Stimulated activated CD4-positive, alpha-beta T cell treated with anti-CD3 and anti-CD28 coated beads, Interleukin-12 subunit alpha, Interleukin-12 subunit beta, amount 100 ng/mL, for 24 hours (primary cell): ENCODE measurements at places on chromosomes 7 and 10.

- no peak for DNase-seq
Measured at GRCh38 chr10:30834153-30834552, 197.5 kb downstream of the ZNF438 start.

GRCh38 chr7:7208520-7208919 is 26.2 kb downstream of the C1GALT1 start:
- DNase-seq = no peak

DNA sequence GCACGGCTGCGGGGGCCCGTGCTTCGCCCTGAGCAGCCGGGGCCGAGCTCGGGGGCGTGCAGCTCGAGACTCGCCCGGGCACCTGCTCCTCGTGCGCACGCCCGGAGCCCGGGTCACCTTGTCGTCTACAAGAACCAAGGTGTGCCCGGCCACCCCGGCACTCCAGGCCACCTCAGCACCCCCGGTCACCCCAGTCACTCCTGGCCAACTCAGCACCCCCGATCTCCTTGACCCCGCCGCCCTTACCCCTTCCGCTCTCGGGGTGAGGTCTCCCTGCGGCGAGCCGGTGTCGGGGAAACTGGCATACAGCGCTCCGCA is 268 bp upstream of the IGFBP3 start:
- DNase-seq = no peak

GRCh38 chr10:79250259-79250658 is 97.0 kb upstream of the PPIF start:
- no peak for DNase-seq

DNA sequence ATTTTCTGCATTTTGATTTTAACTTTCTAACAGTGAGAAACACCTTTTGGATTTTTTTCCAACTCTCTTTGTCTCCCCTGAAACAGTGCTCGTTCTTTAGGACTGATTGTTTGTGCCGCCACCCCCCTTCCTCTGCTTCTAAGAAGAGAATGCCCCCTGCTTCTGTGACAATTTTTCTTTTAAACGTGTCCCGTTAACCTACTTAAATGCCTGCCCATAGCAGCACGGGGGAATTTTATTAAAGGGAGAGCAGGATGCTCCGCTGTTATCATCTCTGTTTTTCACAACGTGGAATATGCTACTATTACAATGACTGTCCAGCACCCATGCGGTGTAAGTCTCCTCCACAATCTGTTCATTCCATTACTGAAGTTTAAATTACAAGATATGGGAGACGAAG is 67.8 kb downstream of the SVIL start:
- DNase-seq = no peak

- no peak for DNase-seq
Measured at GRCh38 chr10:97726636-97727178, 10.2 kb upstream of the ZFYVE27 start.

GRCh38 chr7:30028749-30029635 is 780 bp downstream of the PLEKHA8 start:
- DNase-seq = no peak

- no peak for DNase-seq
Measured at GRCh38 chr10:112775381-112775780, 174.7 kb upstream of the TCF7L2 start.

- no peak for DNase-seq
Measured at GRCh38 chr10:31701546-31701945, 227.1 kb downstream of the ARHGAP12 start.

GRCh38 chr7:10412422-10413019 is 561.2 kb upstream of the PHF14 start:
- no peak for DNase-seq

DNA sequence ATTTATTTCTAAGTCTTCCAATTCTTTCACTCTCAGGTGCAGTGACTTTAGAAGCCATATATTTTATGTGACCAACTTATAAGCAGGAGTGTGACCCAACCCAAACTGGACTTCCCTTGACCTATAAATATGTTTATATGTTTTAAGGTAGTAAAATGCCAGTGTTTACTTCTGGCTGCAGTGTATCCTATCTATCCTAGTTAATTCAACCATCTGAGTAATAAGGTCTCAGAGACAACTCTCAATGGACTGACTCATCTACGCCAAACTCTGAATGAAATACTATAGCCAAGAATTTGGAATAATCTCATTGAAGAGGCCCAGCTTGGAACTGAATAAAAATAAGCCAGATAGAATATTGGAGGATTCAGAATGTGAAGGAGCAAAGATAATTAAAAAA is 544.5 kb upstream of the SORCS1 start:
- DNase-seq = no peak

GRCh38 chr7:21722371-21722770 is 179.5 kb downstream of the DNAH11 start:
- DNase-seq = no peak

DNA sequence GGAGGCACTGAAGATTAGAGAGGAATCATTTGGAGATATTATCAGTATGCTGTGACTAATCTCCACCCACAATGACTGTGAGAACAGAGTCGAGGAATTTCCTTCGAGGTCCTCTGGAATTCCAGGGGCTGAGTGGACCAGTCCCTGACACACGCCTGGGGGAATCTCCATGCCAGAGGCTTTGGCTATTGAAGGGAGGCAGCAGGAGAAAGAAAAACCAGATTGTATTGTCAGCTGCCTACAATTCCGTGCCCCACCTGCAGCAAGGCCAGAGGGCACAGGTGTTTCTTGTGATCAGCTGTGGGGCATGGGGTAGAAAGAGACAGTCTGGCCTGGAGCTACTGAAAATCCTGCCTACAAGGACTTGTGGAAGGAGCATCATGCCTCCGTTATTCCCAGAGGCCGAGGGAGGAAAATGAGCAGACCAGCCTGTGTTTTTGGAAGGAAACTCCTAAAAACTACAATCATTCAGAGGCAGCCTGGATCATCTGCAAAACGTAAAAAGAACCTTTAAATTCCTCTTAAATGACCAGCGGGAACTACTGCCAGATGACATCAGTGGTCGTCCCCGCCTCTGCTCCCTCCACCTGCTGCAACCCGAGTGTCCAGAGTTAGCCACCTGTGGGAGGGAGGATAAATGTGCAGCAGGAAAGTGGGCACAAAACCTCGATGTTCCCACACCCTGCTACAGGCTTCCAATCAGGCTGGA is 25.4 kb upstream of the ANK3 start:
- no peak for DNase-seq

DNA sequence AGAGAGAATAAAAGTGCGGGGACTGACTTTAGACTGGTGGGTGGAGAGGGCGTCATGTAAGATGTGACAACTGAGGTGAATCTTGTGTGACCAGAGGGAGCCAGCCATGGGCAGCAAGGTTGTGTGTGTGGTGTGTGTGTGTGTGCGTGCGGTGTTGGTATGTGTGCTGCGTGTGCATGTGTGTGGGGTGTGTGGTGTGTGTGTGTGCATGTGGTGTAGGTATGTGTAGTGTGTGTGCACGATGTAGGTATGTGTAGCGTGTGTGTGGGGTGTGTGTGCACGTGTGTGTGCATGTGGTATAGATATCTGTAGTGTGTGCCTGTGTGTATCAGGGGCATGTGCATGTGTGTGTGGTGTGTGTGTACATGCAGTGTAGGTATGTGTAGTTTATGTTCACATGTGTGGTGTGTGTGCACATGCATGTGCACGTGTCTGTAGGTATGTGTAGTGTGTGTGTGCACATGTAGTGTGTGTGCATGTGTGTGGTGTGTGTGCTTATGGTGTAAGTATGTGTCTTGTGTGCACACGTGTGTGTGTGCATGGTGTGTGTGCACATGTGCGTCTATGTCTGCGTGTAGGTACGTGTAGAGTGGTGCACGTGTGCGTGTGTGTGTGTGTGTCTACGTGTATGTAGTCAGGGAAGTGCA is 312.3 kb upstream of the MKI67 start:
- DNase-seq = no peak

DNA sequence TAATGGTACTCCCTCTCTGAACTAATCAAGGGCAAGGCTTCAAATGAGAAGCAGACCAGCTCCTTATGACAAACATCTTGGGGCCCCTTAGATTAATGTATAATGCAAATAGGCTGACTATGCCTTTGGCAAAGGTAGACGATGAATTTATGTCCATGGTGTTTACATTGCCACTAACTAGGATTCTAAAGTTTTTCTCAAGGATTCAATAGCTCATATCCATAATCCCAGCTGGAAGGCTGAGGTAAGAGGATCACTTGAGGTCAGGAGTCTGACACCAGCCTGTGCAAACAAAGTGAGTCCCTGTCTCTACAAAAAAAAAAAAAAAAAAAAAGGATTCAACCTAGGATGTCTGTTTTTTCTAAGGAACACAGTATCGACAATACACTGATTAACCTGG is 96.5 kb downstream of the ORC5 start:
- no peak for DNase-seq

- no peak for DNase-seq
Measured at GRCh38 chr10:43110338-43111071, 27.7 kb upstream of the CSGALNACT2 start.

DNA sequence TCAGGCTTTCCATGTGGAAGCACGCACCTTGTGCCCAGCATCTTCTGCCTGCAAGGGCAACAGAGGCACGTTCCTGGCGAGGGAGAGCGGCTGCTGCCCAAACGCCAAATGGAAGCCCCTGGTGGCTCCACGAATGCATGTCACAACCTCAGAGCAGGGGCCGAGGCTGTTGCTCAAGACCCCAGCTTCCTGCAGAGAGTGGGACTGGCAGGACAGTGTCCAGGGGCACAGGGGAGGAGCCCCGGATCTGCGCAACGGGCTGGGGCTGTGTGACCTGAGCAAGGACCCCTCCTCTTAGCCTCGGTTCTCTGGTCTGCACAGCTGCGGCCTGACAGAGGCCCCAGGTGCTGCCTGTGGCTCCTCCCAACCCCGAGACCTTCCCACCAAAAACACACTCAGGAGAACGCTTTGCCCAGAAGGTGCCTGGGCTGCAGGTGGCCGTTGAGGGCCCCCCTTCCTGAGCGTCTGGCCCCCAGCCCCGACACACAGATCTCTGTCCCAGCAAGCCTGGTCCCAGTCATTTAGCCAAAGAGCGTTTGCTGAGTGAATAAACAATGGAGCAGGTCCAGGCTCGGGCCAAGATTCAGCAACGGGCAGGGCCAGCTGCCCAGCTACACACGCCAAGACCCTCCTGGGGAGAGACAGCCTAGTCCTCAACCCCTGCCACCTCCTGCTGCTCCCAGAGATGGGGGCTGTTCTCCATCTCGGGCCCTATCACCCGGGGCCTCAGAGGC is 1.2 kb downstream of the MICALL2 start:
- DNase-seq = no peak

DNA sequence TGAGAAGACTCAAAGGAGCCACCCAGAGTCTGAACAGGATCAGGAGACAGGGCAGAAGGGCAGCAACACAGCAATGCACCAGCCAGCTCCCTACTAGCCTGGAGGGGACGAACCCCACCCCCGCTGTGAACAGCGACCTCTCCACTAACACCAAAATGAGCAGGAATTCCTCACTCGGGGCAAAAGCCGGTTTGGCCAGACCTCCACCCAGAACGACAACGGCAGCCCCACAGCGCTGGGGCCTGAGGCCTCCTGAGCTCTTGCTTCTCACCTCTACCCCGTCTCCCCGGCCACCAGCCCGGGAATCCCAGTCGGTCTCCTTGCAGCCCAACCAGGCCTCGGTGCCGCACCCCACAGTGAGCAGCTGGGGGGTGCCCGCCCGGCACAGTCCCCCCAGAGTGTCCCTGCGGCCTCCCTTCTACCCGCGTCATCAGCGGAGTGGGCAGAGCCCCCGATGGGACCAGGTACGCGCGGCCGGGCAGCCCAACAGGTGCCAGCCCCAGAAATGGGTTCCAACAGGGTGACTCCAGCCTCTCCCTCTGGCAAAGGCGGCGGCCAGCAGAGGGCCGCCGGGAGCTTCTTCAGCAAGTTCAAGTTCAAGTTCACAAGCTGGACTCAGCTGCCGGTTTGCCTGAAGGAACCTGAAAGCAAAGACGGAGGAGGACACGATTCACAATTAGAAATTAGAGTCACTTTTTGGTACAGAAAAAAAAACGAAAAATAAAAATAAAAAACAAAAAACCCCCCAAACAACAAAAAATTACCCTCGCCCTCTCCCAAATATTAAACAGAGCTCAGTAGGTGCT is 129.0 kb downstream of the MARCHF5 start:
- DNase-seq = no peak

DNA sequence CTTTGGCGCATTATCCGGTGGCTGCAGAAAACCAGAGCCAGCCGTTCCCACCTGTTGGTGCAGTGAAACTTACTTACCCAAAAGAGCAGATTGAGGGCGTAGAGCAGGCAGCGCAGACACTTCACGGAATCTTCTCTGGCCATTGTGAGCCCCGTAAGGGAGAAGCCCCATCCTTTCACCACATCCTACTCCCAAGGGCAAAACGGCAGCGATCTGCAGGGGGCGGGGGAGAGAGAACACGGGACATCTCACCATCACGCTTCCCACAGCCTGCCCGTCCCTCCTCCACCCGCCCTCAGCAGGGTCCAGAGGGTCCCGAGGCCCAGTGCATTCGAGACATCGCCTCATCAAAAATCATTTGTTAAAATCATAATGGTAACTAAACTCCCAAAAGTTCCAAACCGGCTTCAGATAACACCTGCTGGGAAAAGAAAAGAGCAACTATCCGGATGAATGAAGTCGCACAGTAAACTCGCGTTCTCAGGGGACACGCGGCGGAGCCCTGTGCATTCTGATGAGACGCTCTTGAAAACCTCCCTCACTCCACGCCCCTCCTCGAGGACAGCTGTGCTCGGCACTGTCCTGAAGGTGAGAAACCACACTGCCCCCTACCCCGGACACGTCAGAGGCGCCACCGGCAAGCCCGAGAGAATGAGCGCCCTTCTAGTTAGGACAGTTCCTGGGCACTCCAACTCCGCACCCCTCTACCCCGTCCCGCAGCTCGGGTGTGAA is 1.2 kb downstream of the TSPAN12 start:
- no peak for DNase-seq

GRCh38 chr7:147207988-147208387 is 1091.4 kb downstream of the CNTNAP2 start:
- no peak for DNase-seq

DNA sequence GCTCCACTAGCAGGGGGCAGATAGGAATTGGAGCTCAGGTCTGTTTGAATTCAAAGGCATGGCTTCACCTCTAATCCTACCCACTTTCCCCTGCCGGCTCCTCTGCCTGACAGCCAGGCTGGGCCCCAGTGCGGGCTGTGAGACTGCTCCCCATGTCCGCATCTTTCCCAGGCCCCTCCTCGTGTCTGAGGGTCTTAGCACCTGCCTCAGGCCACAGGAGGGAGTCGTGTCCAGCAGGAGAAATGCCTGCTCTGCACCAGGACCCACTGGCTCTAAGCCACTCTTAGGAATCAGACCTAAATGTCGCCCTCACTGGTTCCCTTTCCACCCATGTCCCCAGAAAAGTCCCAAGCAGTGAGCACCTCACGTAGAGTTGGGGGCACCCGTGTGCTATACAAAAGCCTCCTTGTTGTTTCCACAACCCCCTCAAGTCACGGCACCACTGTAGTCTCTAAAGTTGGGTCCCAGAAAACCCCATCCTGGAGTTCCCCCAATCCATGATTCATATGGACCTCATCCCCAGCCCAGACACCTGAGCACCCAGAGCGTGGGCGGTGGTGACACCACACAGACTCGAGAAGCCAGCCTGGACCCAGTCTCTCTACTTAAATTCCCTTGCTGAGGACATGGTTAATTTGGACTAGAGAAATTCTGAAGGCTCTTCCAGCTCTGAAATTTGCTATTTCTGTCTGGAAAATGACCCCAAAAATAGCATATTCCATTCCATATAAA is 466.4 kb upstream of the ZMIZ1 start:
- no peak for DNase-seq

- no peak for DNase-seq
Measured at GRCh38 chr10:74018241-74018640, 20.3 kb downstream of the VCL start.

- DNase-seq = no peak
Measured at GRCh38 chr10:24007359-24007758, 201.6 kb upstream of the KIAA1217 start.
